H7 (cell line): ENCODE measurements at places on chromosomes 7 and 10. TPM values are rescaled to one million over a fixed set of nuclear protein-coding genes. Genes with fewer than 3 reads are reported as not detected.

The TRIP6 gene
- total RNA-seq: 95.7 and 118 TPM in 2 replicates

The SFXN2 gene
- 10.9 and 11.6 TPM in 2 replicates for total RNA-seq

The IKZF1 gene
- 0.81 and 1.4 TPM in 2 replicates for total RNA-seq

The IL6 gene
- 0.22 and 0.69 TPM in 2 replicates for total RNA-seq

The PROSER2 gene
- 15.0 and 16.4 TPM in 2 replicates for total RNA-seq

The CALHM3 gene
- 0.10 and 0.15 TPM in 2 replicates for total RNA-seq

The VWDE gene
- 9.7 and 22.8 TPM in 2 replicates for total RNA-seq

The SAP25 gene
- total RNA-seq: 1.3 and 2.4 TPM in 2 replicates

The LBX1 gene
- total RNA-seq: not detected in 2 replicates
